CD4-positive, alpha-beta T cell (primary cell): ENCODE measurements at places on chromosomes 6 and 20.

DNA sequence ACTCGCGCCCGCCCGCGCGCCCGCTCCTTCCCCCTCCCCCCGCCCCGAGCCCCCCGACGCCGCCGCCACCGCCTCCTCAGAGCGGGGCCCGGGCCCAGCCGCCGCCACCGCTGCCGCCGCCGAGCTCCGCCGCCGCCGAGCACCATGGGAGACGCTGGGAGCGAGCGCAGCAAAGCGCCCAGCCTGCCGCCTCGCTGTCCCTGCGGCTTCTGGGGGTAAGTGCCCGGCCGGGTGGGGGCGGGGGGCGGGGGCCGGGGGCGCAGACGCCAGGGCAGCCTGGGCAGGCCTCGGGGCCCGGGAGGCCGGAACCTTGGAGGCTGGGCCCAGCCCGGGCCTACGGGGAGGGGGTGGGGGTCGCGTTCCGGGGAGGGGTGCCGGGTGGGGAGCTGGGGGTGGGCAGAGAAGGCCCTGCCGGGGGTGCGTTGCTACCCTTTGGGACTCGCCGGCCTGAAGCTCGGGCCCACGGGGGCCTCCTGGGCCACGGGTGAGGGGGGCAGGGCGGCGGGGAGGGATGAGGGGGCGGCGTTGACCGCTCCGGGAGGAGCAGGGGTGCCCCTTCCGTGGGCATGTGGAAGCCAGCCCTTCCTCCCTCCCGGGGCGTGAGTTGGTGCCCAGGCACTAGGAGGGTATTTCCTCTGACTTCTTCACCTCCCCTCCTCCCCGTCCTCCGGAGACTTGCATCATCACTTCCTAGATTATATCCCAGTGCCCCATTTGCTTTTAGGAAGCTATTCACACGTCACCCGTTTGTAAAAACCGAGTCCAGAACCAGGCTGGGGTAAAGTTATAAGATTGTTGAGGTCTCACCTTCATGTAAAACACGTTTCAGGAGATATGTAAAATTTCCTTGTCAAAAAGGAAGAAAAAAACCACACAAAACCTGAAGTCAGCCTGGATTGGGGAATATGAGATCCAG, 533 bp downstream of the ZFAND3 start:
- peak; percentile 11 for DNase-seq

- no peak for DNase-seq
Observed at GRCh38 chr6:128605961-128606360, 85.6 kb upstream of the PTPRK start.

DNA sequence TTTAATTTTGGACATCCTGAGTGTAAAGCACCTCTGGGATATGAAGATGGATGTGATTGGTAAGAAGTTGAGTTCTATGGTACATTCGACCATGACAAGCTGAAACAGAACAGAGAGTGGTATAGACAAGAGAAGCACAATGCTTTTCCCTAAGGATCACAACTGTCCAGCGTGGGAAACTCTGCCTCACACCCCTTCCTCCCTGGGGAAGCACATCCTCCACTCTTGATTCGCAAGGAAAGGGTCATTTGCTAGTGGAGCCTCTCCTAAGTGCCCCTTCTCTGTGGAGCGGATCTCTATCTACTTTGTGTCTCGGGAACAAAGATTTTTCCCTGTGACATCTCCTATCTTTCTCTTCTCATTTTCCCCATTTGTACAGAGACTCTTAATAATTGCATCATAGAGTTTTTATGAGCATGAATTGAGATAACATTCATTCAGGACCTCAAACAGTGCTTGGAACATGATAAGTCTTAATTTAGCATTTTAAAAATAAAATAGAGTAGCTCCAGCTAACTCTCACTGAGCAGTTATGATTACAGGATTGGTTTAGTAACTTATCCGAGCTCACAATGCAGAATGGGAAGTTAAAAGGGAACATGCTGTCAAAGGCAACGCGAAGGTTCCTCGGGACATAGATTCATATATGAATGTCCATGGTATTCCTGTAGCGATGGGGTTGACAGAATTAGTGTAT, 775.2 kb downstream of the C6orf118 start:
- DNase-seq = no peak

GRCh38 chr6:113701552-113702254, 155.4 kb upstream of the MARCKS start:
- no peak for DNase-seq

DNA sequence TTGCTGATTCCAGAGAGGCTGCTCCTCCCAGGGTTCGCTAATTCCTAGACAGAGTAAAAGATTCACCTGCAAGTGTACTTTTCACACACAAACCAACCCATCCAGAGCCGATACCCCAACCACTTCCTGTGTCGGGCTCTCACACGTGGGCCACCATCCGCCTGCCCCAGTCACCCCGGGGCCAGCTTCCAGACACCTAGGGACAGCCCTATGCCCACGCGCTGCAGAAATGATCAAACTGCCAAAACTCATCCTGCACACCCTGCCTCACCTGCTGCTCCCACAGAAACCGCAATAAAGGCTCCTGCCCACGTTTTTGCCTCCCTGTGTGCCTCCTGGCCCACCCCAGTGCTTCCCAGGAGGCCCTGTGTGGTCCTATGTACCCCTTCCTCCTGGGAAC, 59.5 kb downstream of the PSMG4 start:
- DNase-seq = peak; percentile 47

- no peak for DNase-seq
Observed at GRCh38 chr6:141467041-141467440, 665.7 kb upstream of the GJE1 start.

DNA sequence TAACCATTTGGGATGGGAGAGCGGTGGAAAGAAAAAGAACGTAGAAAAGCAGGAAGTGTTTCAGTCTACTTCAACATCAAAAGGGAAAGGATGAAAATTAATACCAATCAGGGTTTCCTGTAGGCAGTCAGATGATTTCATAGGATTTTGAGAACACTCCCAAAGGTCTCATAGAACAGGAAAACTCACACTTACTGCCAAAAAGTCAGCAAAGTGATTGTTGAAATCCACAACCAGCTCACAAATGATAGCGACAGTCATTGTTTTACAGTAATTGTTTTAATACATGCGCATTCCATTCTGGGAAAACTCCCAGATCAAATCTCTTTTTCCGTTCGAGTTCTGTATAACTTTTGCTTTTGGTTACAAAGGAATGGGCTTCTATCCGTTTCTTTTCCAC, 5.3 kb upstream of the CNKSR3 start:
- no peak for DNase-seq

DNA sequence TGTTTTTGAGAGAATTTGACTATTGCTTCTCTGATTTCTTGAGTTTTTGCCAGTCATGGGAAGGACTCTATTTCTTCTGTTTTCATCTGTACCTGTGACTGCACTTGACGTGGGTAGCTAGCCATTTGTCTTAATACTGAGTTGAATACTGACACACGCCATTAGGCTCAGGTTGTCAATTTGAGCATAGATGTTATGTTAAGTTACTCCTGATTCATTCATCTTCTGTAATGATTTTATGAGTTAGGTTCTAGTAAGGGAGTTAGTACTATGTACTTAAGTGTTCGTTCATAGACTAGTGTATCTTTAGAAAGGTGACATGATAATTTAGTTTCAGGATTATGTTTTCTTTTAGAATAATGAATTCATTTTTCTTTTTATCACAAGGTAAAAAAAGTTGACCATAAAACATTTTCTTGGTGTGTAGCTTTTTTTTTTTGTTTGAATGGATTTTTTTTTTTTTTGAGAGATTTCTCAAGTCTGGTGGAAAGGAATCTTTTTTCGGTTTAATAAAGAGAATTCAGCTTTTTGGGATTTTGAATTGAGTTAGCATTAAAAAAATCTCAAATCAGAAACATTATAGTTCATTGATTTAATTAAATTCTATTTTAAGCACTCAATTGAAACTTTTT, 1.7 kb downstream of the AFDN start:
- no peak for DNase-seq

DNA sequence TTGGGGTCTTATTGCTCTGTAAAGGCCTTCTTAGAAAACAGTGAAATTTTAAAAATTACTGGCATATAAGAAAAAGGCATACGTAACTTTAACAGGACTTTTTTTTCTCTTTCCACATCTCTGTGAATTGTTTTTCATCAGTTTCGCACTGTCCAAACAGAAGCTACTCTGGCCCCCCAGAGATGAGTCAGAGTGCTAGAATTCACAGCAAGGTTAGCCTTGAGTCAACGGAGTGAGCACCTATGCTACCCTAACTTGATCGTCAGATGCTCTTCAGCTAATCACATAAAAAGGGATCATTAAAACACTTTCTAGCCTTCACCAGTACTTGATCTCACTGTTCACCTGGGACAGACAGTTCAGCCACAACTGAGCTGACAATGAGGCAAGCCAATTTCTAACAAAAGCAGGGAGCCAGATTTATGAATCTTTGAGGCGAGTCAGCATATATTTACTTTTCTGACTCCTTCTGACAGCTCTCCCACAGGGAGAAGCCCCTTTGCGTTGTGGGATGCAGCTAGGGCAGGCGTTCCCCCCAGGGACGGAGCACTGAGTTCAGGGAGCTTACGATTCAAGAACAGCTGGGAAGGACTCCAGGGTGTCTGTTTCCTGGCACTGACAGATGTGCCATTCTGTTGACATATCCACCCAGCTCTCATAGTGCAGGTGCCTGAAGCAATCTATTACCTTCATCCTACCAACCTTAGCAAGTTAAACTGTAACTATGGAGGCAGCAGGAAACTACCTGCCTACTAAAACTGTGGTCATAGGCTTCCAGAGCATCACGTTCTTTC, 46.4 kb upstream of the SPDEF start:
- DNase-seq = no peak
